ENCODE measurements at places on chromosomes 5 and 9.

DNA sequence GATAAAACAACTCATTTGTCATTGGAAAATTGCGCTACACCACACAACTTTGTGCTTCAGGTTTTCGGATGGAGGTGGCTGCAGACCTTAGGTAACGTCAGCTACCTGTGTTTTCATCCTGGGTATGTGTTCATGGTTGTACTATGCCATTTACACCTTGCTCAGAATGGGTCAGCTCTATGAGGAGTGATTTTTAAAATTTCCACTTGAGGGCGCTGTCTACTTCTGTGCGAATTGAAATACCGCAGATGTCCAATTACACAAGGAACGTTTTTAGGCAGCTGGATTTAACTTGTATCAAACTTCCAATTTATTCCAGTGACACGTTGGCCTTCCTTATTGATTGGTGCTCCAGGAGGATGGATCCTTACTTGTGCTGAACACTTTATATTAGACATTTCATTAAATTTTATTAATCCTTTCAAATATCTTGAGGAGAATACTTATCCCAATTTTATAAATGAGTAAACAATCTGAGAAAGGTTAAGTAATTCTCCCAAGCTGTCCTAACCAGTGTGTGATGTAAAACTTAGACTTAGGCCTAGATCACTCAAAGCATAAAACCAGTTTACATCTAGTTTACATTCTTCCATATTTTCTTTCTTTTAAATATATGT, 23.4 kb downstream of the DMRTA1 start:
- DNase-seq: no peak

GRCh38 chr5:159220206-159220605, 10.9 kb upstream of the RNF145 start:
- DNase-seq: no peak

GRCh38 chr5:154049636-154050035, 10.9 kb downstream of the MFAP3 start:
- DNase-seq: no peak

DNA sequence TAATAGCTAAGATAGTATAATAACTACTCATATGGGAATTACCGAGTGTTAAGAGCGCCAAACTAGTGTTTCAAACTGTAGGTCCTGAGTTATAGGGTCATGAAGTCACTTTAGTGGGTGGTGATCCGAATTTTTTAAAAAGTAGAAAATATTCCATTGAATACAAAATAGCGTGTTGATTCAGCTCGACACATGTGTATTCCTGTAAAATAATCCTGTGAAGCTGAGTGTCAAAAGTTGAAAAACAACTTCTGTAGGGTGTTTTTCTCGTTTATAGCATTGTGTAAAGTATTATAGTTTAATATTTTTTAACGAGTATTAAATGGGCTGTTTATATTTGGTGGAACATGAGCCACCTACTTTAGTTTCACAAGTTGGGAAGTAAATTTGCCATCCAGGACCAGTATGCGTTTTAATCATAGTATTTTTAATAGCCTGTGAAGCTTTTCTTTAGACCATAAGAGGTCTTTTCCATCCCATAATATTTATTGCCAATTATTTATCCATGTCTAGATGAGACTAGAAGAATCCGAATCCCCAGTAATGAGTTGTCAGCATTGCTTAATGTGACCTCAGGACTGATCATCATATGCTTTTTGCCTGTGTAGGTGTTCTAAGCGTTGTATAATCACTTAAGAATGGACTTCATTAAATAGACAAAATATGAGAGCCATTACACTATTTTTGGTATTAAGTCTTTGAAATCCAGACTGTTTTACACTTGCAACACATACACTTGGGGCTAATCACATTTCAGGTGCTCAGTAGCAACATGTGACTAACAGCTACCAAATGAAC, 84.1 kb downstream of the PTPDC1 start:
- DNase-seq: no peak

DNA sequence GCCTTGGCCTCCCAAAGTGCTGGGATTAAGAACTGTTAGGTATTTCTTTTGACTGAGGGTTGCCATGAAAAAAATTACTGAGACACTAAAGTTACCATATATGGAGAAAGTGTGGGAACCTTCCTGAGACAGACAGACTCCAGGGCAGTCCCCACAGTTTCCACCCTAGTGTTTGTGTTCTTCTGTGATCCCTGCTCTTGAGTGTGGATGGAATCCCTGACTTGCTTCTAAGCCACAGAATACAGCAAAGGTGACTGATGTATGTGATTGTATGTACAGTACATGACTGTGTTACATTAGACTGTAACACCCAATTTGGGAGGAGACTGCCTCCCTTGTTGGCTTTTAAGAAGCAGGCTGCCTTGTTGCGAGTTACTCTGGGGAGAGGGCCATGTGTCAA, 24.7 kb upstream of the ADAM19 start:
- DNase-seq: no peak

DNA sequence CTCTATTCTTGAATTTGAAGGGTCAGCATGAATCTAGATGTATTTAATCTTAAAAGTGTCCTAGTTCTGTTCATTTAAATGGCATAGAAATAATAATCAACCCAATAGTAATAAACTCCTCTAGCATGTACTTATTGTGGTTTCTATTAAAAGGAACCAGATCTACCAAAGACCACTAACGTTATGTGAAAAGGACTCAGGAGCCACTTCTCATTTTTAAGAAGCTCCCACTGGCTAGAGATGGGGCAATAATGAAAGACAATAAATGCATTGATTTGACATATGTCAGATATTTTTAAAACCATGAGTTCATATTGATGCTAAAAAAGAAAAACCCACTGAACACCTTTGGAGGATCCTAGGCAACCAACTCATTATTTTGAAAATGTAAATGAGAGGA, 191.9 kb downstream of the ATP10B start:
- DNase-seq: no peak

GRCh38 chr5:139251281-139251687, 42.3 kb upstream of the MATR3 start:
- DNase-seq: no peak

GRCh38 chr5:36136581-36136980, 15.1 kb downstream of the LMBRD2 start:
- no peak for DNase-seq

- DNase-seq: no peak
Measured at GRCh38 chr9:91978740-91979414, 28.8 kb upstream of the ROR2 start.

DNA sequence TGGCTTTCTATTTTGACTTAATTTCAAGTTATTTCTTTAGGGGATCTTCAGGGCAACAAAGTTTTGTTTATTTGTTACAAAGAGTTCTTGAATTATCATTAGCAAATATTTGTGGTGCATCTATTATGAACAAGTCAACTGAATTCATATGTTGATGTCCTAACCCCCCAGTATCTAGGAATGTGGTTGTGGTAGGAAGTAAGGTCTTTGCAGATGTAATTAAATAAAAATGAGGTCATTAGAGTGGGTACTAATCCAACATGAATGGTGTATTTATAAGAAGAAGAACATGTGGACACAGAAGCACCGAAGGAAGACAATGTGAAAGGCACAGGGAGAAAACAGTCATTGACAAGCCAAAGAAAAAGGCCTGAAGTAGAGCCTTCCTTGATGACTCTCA, 474.0 kb upstream of the DAB2 start:
- DNase-seq: no peak

DNA sequence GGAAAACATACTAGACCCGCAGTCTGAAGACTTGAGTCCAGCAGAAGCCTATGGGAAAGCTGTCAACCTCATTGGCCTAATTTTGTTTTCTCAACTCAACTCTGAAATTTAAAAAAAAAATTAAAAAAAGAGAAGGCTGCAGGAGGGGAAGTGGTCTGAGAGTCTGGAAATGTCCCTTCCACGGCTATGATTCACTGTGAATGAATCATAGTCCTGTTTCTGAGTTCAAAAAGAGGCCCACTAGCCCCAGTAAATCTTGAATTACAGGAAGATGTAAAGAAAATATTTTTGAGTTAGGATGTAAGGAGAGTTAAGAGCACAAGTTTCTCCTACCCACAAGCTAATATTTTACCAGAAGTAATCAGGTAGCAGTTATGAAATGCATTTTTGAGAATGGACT, 565.5 kb upstream of the DMAC1 start:
- DNase-seq: no peak

GRCh38 chr5:120552638-120553037, 88.5 kb downstream of the PRR16 start:
- DNase-seq: no peak

GRCh38 chr9:123070198-123070597, 36.7 kb downstream of the GPR21 start:
- DNase-seq: no peak

DNA sequence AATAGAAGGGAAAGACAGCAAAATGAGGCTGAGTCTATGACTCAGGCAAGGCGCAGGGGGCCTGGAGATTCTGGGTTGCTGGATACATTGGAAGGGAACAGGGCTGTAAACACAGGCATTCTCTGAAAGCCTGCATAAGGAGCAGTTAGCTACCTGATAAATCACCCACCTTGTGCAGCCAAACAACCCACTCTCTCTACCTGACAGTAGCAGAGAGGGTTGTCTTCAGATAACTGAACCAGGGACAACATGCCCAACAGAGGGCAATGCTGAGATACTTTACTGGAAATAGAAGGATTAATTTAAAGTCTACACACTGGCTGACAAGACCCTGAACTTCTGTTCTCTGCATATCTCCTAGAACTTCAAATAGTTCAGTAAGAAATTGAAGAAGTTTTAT, 161.6 kb downstream of the KCTD16 start:
- no peak for DNase-seq

DNA sequence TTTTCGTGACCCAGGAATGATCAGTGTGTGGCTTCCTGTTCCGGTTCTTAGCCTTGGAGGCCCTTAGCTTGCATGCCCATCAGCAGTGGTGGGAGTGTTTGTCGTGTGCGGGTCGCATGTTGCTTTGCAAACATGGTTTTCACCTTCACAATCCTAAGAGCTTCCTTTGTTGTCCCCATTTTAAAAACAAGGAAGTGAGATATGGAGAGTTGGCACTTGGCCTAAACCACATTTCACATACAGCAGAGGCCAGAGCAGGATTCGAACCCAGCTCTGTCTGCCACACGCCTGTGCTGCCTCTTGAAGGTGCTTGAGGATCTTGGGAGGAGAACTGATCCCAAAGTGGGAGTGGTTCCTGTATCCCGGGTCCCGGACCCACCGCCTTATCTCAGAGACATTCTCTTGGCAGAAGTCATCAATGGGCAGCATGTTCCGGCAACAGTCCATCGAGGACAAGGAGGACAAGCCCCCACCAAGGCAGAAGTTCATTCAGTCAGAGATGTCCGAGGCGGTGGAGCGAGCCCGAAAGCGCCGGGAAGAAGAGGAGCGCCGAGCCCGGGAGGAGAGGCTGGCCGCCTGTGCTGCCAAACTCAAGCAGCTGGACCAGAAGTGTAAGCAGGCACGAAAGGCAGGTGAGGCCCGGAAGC, 38.2 kb upstream of the POMT1 start:
- no peak for DNase-seq

DNA sequence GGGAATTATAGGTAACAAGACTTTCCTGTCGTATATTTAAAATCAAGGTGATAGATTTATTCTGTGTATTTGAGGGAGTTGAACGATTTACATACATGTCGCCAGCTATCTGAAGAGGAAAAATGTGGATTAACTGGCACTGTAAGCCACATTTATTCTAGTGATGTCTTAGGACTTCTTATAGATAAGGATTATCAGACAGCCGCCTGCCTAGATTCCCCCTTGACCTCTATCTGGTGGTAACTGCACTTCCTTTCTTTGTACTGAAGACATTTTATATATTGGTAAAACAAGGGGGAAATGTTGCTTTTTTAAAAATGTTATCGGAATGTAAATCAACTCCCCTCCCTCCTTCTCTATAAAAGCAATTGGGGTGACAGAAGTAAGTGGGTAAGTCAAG, 39.3 kb upstream of the F2RL2 start:
- DNase-seq: no peak

GRCh38 chr9:115200711-115201505, 83.0 kb upstream of the TNC start:
- no peak for DNase-seq

GRCh38 chr5:143002459-143003327, 232.5 kb downstream of the ARHGAP26 start:
- peak; percentile 36 for DNase-seq

GRCh38 chr9:35407846-35408245, 82.1 kb upstream of the RUSC2 start:
- DNase-seq: no peak

DNA sequence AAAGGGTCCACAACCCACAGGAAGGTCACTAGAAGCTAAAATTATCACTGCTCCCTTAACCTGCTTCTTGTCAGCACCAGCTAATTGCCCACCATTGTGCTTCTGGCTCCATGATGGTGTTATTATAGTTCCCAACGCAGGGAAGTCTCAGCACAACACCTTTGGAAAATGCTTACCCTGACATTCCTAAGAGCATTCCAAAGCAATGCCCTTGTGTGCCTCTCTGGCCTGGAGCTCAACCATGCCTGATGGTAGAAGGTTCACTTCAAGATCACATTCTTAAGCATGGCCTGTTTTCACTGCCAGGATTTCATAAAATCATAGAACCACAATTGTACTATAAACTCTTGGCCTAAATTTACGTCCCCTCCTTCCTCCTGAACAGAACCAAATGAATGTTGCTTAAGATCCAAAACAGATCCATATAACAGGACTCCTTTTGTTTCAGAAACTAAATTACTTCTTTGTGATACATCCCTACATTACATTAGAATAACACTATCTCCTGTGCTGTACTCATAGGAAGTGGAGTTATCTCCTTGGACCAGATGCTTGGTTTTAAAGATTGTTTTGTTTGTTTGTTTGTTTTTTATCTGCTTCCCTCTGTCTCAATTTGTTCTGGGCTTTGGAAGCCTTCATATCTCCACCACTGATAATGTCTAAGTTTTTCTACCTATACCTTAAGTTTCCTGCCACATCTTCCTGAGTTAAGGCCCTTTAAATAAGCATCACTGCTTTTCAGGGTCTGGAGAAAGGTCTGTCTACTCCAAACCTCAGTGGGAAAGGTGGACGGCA, 32.1 kb downstream of the ARL15 start:
- no peak for DNase-seq

DNA sequence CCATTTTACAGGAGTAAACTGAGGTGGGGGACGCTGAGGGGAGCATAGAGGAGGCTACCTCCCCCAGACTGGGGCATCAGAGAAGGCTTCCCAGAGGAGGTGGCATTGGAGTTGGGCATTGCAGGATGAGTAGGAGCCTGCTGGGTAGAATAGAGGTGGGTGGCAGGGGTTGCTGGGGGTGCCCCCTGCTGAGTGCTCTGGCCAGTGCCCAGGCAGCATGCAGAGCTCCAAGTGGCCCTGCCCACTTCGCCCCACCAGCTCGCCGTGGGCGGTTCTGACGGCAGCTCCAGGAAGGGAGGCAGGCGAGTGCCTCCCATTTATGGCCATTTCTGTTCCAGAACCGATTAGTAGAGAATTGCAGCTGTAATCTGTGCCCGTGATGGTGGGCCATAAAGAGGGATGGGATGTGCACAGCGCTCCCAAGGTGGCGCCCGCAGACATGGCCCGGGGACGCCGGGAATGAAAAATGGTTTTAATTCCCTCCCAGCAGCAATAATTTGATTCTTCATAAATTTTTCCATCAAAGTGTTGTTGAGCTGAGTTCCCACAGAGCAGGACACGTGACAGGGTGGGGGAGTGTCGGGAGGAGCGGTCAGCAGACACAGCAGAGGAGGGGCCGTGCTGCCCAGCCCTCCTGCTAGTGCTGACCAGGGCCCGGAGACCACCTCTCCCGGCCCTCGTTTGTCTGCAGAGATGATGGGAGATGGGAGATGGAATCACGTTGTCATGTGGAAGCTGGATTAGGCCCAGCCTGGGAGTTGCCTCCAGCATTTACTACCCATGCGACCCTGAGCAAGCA, 75.5 kb downstream of the LMX1B start:
- no peak for DNase-seq

GRCh38 chr9:120365386-120365785, 214.6 kb downstream of the CDK5RAP2 start:
- DNase-seq: no peak

- no peak for DNase-seq
Measured at GRCh38 chr9:100014846-100015245, 84.0 kb downstream of the ERP44 start.

Data from stimulated activated CD4-positive, alpha-beta T cell treated with anti-CD3 and anti-CD28 coated beads, Interleukin-1b, Interleukin-23, amount 100 ng/mL, for 24 hours (primary cell).